ENCODE measurements at places on chromosomes 3 and 15. TPM values are rescaled to one million over a fixed set of nuclear protein-coding genes. Genes with fewer than 3 reads are reported as not detected.

DNA sequence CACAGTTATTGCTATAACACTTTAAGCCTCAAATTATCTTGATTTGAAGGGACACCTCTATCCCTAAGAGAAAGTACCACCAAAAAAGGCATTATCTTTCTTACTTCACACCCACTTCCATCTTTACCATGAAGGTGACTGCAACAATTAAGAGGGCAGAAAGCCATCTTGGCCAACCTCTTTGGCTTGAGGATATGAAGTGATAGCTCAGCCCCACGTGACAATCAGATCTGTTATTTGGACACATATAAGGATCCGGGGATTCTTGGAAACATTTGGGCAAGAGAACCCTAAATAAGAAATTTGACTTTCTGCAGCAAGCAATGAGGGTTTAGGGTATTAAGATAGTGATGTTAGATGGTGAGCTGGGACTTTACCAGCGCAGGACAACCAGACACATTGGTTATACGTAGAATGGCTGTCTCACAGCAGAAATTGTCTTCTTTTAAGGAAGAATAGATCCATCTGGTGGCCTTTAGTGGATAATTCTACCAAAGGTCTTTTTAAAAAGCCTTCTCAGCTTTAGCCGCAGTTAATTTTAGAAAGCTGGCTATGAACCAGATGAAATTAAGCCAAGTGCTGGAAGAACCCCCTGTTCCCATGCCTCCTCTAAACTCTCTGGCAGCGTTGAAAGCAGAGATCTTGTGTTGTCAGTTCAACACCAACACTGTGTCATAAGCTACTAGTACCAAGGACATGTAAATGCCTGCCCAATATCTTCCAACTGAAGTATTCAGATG is 12.3 kb downstream of the HCLS1 start:
- DNase-seq, result no peak

LTK gene
- 0.23 TPM for total RNA-seq

GRCh38 chr3:158711886-158712285 is 20.4 kb downstream of the RARRES1 start:
- DNase-seq, result no peak

GRCh38 chr3:53420831-53421230 is 73.5 kb upstream of the DCP1A start:
- DNase-seq, result no peak

GRCh38 chr3:46413951-46414350 is 6.9 kb downstream of the CCRL2 start:
- no peak for DNase-seq

TRH gene
- total RNA-seq, result not detected
